ENCODE measurements at places on chromosomes 3 and 15. TPM values are rescaled to one million over a fixed set of nuclear protein-coding genes. Genes with fewer than 3 reads are reported as not detected.

Gene DUOXA2
- total RNA-seq = not detected

Gene PATL2
- total RNA-seq = 17.2 TPM

- no peak for DNase-seq
Measured at GRCh38 chr3:42035816-42036482, 55.2 kb upstream of the TRAK1 start.

DNA sequence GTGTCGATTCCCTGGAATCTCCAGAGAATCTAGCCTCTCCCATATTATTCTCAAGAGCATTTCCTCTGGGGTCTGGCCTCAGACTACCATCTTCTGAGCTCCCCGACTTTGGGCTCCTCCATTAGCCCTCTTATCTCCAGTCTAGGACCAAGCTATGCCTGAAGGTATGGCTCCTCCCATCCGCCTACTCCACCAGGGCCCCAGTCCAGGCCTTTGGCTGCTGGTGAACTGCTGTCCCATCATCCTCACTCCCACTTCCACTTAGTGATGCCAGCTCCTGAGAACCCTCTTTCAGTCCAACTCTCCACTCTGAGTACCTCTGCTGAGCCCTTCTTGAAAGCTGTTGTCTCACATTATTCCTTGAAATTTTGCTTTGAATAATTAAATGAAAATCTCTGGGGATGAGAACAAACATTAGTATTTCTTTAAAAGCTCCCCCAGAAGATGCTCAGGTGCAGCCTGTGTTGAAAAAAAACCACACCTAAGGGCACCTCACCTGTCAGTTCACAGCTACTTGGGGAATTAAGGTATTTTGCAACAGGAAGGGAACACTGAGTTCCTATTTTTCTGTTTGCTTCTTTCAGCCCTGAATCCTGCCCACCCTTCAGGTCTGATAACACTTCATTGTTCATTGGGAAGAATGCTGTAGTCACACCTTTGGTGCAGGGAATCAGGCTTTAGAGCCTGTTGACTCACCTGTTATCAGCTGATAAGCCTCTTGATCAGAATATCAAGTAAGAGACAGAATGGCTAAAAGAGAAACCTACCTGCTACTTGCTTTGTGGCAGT, 9.5 kb downstream of the CLDN18 start:
- DNase-seq = no peak

DNA sequence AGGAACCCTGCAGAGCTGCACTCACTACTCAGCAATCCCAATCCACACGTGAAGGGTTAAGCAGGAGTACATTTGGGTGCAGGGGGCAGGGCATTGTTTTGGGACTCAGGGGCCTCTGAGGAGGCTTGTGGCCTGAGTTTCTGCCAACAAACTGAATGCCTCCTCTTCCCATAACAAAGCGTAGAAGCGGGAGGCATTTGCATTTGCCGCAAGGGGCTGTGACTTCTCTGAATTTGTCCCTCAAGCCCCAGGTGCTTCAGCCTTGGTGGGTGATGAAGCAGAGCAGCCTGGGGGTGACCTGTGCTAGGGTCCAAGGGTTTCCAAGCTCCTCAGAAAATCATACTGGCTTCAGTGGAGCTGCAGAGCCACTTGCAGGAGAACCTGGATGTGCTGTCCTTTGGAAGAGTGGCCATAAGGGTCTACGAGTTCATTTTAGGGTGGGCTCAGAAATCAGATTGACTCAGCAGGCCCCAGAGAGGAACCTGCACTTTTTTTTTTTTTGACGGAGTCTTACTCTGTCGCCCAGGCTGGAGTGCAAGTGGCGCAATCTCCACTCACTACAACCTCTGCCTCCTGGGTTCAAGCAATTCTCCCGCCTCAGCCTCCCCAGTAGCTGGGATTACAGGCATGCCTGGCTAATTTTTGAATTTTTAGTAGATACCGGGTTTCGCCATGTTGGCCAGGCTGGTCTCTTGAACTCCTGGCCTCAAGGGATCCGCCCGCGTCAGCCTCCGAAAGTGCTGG, 1.4 kb upstream of the RPSA start:
- no peak for DNase-seq

- DNase-seq = peak; percentile 46
Measured at GRCh38 chr15:63939531-63940130, 105.9 kb upstream of the HERC1 start.

DNA sequence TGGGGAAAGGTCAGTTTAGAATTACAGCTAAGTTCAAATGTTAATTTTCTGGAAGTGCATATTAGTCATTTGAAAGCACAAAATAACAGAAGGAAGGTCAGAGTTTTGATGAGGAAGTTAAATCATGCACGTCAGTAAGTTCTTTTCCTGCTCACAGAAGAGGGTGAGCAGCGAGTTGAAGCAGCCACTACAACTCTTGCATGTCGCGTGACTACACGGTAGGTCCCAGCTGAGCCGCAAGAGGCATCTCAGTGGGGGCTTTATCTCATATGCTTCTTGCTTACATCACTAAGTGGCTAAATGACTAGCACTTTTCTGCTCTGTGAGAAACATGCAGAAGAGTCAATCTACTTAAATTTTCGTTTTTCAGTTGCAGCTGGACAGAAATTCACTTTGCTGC, 21.3 kb upstream of the SEC62 start:
- peak; percentile 67 for DNase-seq

GRCh38 chr3:42719002-42719401, 16.4 kb upstream of the HHATL start:
- DNase-seq = no peak

DNA sequence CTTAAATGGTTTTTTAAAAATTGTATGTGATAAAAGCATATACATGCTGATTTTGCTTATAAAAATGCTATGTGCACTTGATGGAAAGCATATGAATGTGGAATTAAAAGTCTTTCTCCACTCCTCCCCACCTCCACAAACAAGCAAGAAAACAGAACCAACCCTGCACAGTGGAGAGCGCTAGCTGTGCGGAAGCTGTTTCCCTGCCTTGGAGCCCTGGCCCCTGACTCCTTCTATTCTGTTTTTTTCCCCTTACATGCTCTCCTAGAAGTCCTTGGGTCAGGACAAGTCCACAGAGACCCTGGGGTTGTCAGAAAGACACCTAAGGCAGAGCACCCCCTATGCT, 64.2 kb downstream of the BOC start:
- DNase-seq = no peak

DNA sequence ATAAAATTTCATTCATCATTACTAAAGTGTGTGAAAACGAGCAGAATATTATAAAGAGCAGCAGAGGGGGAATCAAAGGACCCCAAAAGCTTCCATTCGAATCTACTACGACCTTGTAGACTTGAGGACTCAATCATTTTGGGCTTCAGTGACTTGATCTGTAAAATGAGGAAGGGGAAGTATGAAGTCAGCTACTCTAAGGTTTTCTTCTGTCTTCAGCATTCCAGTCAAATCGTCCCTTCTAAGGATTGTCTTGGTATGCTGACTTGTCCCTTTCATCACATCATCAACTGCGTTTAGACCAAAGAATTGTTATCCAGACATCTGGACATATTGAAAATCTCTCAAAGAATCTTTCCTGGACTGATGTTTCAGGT, 44.8 kb downstream of the PLD1 start:
- DNase-seq = no peak

Measured in activated CD4-positive, alpha-beta memory T cell treated with anti-CD3 and anti-CD28 coated beads for 36 hours (primary cell).